ENCODE measurements at places on chromosomes 3 and 15.

GRCh38 chr3:64894006-64894405, 206.2 kb upstream of the ADAMTS9 start:
- DNase-seq, result no peak

- no peak for DNase-seq
Measured at GRCh38 chr3:78868570-78868969, 899.2 kb downstream of the ROBO1 start.

- no peak for DNase-seq
Measured at GRCh38 chr3:107629566-107629965, 106.8 kb downstream of the BBX start.

DNA sequence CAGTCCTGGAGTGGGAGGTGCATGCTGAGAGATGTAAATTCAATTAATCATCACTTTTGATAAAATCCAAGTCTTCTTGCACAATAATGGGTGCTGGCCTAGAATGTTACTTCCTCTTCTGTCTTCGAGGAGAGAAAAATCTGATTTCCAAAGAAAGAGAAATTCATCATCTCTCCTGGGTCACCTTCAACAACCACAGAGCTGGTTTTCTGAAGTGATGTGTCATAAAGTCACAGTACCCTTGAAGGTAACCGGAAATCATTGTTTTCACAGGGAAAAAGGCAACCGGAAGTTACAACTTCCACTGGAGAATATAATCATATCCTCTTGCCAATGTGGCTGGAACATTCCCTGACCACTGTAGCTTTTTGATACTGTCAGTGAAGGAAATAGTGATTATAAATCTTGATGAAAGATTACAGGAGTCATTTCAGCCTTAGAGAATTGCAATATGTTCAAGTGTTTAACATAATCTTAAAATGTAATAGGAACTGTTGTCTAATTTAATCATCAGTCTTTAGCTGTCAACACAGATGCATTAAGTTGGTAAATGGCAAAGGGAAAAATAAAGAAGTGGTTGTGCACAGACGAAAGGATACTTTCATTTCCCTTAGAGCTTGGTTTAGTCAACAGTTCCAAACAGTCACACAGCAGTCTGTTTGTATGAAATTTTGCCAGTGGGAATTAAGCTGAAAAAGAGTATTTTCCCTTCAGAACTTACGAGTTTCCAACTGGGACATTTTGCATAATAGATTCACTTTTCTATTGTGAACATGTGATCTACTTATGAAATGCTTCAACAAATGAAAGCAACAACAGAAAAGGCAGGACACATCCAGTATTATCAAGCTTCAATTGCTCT, 106.5 kb upstream of the SLC4A7 start:
- DNase-seq, result no peak

DNA sequence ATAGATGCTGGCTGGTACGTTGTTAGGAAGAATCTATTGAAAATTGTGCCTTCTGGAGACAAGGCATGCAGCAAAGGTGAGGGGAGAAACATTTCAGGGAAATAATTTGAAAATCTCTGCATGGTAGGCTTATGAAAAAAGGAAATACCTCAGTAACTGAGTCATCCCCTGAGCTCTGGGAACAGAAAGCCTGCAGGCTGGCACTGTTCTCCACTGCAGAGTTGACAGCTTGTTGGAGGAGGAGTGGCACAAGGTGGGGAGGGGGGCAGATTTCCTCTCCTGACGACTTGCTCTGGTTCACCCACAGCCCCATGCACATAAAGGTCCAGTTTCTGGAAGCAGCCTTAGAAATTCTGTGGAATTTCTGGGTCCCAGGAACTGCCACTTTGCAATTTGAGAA, 179.4 kb downstream of the ABHD5 start:
- DNase-seq, result no peak

DNA sequence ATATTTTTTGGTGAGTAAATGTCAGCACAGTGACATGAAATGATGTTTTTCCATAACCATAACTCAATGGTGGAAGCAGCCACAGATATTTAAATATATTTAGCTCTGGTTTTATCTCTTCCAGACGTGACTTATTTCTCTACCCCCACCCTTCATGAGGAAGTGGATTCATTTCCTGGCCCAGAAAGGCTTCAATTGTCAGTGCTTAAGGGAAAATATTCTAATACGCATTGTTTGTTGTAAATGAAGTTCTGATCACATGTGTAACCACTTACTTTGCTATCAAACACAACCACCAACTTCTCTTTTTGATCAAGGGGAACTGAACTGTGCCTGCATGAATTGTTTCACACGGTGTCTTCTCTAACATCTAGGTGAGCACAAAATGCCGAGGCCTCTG, 14.0 kb downstream of the CLDN16 start:
- no peak for DNase-seq

DNA sequence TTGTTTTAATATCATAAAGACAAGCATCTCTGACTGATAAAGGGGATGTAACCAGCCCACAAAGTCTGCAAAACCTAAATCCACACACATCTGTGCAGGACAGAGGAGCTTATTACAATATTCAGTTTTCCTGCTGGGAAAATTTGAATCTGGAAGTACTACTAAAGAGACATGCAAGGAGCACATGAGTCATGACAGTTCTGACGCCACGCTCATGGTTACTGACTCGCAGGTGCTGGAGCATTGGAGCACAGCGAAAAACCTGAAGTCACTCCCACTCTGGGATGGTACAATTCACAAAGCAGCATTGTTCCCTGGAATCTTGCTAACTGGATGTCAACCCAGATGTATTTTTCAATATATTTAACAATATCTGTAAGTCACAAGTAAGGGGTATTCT, 7.6 kb upstream of the ISL2 start:
- no peak for DNase-seq

DNA sequence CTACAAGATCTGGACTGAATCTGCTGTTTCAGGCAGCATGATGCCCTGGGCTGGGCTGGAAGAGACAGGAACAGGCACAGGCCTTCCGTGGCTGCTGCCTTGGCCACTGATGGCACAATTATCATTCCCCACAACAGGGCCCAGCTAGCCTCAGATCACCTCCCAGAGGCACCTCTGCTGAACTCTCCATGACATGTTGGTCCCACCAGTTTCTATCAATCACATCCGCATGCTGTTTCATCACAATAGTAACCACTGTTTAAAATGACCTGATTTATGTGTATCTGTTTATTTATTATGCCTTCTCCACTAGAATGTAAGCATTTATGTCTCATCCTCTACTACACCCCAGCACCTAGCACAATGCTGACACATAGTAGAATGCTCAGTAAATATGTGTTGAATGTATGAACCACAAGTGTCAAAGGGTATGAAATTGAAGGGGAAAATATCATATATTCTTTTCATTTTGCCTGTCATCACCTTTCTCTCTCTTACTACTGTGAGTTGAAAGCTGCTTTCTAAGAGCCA, 32.7 kb upstream of the ZBTB38 start:
- DNase-seq, result no peak

DNA sequence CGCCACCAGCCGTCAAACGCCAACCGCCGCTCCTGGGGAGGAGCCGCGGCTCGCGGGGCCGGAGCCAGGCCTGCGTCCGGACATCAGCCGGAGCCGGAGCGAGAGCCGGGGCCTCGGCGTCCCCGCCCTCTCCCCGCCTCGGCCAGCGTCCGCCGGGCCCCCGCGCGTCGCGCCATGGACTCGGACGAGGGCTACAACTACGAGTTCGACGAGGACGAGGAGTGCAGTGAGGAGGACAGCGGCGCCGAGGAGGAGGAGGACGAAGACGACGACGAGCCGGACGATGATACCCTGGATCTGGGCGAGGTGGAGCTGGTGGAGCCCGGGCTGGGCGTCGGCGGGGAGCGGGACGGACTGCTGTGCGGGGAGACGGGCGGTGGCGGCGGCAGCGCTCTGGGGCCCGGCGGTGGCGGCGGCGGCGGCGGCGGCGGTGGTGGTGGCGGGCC, 359 bp downstream of the ARIH1 start:
- no peak for DNase-seq

- no peak for DNase-seq
Measured at GRCh38 chr15:90870354-90871138, 2.2 kb downstream of the FURIN start.

GRCh38 chr3:79162653-79163052, 605.1 kb downstream of the ROBO1 start:
- no peak for DNase-seq

DNA sequence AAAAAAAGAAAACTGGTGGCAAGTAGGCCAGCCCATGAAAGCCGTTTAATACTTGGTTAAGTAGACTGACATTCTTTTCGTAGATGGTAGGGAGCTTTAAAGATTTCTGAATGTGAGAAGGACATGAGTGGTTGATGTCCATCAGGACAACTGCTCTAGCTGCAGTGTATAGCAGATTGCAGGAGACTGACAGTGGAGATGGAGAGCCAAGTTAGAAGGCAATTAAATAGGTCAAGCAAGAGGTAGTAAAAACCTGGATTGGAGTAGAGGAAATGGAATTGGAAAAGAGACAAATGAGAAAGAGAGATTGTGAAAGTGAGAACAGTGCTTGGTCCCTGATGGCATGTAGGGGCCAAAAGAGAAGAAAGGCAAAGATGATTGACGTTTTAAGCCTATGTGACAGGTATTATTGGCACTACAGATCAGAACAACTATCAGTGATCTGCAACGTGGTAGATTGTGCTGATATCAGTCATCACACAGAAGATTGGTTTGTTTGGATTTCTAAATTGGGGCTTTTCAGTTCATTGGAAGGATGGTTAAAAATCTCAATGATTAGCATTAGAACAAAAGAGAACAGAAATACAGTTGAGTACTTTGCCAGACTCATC, 74.0 kb downstream of the CNTN4 start:
- no peak for DNase-seq

DNA sequence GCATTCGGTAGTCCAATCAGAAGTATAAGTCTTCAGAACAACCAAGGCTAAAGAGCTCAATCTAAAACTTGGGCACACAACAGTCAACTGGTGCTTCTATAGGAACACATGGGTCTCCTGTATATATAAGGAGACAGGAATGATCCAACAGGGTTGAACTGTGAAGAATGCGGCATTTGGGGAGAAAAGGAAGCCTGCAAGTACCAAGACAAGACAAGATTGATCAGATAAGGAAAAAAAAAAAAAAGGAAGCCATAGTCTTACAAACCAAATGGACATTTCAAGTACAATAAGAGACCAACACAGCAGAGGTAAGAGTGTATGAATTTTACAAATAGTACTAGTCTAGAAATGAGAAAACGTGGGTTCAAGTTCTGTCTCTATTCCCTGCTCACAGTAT, 6.5 kb downstream of the CPEB1 start:
- no peak for DNase-seq

GRCh38 chr3:180926526-180926925, 14.1 kb downstream of the FXR1 start:
- DNase-seq, result no peak

GRCh38 chr15:77525907-77526594, 105.4 kb downstream of the HMG20A start:
- DNase-seq, result no peak

DNA sequence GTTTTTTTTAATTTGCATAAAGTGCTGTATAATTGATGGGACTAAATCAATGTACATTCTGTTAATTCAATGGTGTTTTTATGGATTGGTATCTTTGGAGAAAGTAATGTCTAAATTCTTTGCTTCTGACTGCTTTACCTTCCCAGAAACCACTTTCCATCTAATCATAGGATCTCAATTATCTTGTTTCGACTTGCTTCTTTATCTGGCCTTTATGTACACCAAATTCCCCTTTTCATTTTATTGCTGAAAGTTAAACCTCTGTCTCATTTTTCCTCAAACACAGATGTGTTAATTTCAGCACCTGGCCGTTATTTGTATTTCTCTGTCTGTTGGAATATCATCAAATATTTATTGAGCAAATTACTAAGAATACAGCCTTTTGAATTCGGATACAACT, 287.3 kb upstream of the GBE1 start:
- no peak for DNase-seq

GRCh38 chr15:27574541-27575054, 524.5 kb downstream of the OCA2 start:
- DNase-seq, result no peak

DNA sequence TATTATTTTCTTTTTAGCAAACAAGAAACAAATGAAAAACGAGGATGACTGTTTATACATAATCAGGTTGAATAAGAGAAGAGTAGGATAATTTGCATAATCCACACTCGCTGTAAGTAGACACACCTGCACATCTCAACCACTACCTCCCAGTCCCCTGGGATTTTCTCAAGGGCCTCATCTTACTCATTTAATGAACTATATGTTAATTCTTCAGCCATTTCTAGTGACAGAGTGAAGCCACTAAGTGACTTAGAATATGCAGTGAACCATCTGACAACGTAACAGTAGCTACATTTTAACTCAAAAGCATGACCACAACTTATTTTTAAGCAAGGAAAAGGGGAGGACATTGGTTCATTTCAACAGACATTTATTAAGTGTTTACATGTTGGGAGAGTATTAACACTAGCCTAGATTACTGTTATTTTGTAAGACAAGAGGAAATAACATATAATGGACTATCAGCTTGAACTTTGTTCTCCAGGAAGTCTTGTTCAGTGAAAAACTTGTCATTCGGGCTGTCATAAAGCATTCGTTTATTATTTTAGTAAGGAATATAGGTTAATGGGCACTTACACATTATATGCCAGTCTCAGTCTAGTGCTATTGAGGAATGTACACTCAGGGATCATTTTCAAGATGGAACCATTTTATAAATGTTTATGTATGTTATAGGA, 173.0 kb upstream of the ROBO2 start:
- no peak for DNase-seq

- no peak for DNase-seq
Measured at GRCh38 chr3:136671921-136672320, 80.3 kb downstream of the STAG1 start.

DNA sequence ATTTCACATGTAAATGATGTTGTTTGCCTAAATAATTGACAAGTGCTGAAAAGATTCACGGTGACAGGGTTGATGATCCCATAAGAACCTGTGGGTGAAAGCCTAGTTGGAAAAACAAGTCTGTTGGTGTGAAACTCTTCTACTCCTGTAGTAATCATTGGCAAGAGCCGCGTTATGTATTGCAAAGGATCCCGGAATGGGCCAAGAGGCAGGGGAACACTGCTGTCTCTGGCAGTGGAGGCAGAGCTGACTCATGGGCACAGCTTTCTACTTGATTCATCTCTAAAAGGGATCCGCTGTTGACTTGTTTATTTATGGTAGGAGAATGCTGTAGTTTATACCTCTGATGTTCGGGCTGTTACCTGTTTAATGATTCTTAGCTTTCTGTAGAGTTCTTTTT, 63.1 kb downstream of the MAP6D1 start:
- DNase-seq, result no peak

DNA sequence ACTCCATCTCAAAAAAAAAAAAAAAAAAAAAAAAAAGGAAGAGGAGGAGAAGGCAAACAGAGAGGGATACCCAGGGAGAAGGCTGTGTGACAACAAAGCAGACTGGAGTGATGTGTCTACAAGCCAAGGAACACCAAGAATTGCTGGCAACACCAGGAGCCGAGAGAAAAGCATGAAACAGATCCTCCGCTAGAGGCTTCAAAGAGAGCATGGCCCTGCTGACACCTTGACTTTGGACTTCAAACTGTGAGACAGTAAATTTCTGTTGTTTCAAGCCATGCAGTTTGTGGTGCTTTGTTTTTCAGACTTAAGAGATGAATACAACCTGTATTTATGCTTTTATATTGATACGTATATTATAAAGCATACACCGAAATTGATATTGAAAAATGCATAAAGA, 74.3 kb upstream of the TRA2B start:
- no peak for DNase-seq
